Endothelial cell (in vitro differentiated cells): ENCODE measurements at places on chromosomes 12 and 14.

GRCh38 chr14:35535483-35536112 lies 1.6 kb downstream of the INSM2 start:
- DNase-seq: peak; percentile 4

GRCh38 chr12:90770861-90771260 lies 184.1 kb downstream of the CCER1 start:
- no peak for DNase-seq

DNA sequence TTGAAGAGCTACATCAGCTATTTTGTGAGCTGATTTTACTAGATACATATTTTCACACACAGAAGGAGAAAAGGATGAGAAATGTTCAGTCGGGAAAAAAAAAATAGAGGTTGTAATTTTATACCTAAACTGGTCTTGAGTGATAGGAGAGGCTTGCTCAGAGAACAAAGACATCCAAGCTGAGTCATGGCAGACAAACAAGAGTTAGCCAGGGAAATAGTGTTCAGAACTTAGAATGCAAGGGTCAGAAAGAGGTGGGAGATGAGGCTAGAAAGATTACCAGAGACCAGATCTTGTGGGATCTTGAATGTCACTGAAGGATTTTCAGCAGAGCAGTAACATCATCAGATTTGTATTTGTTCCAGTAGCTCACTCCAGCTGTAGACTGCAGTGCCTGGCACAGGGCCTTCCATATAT lies 121.9 kb upstream of the ATF1 start:
- DNase-seq: no peak

- no peak for DNase-seq
Measured at GRCh38 chr12:111196532-111196931, 172.4 kb downstream of the PHETA1 start.

- no peak for DNase-seq
Measured at GRCh38 chr14:105447651-105448640, 26.7 kb upstream of the CRIP2 start.

- DNase-seq: no peak
Measured at GRCh38 chr12:12028668-12029402, 41.9 kb upstream of the BCL2L14 start.

GRCh38 chr12:56358836-56359532 lies 923 bp downstream of the STAT2 start:
- no peak for DNase-seq

DNA sequence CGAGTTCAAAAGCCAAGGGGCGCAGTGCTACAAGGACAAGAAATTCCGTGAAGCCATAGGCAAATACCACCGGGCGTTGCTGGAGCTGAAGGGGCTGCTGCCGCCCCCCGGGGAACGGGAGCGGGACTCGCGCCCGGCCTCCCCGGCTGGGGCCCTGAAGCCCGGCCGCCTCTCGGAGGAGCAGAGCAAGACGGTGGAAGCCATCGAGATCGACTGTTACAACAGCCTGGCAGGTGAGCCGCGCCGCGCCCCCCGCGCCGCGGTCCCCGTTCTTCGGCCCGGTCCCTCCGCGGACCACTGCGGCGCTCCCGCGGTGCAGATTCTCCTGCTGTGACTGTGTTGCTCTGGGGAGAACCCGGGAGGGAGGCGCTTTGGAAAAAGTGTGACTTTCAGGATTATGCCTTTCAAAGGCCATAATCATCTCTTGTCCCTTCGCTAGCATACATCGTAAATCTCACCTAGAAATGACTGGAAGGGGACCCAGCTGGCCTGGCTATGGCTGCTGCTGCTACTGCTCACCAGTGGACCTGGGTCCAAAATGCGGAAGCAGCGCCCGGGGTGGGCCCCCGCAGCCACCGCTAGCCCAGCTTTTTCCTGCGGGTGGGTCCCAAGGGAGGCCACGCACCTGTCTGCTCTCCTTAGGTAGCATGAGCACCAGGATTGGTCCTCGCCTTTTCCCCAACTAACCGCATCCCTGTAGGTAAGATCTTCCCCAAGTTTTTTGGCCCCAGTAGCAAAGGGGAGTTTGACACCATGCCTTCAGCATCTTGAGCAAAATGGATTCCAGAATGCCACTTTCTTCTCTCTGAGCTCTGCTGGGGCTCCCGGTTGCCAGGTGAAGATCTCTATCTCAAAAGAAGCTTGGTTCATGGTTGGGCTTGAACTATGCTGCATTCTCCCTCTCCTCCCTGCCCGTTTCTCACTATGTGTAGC lies 853 bp downstream of the TTC9 start:
- DNase-seq: peak; percentile 14

DNA sequence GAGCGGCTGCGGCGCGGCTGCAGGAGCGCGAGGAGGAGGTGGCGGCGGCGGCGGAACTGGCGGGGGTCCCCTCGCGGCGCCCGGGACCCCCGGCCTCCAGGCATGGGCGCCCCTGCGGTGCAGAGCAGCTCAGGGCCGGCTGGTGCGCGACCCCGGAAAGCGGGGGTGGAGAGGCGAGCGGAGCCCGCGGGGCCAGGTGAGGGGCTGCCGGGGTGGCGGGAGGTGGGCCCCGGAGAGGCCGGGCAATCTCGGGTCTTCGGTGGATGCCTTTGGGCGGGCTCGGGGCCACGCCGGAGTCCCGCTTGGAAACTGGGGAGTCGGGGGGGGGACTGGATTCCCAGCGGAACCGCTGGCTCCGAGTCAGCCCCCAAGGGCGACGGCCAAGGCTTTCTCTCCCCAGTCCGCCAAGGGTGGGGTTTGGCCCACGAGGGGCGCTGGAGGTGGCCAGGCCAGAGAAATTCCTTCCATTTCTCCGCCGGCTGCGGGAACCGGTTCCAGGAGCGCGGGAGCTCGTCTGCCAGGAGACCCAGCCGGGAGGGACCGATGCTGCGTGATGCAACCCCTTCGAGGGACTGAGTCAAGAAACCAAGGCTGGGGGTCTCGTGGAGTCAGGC lies 13.9 kb upstream of the NR4A1 start:
- DNase-seq: no peak

- no peak for DNase-seq
Measured at GRCh38 chr12:58458102-58458501, 462.2 kb downstream of the LRIG3 start.

DNA sequence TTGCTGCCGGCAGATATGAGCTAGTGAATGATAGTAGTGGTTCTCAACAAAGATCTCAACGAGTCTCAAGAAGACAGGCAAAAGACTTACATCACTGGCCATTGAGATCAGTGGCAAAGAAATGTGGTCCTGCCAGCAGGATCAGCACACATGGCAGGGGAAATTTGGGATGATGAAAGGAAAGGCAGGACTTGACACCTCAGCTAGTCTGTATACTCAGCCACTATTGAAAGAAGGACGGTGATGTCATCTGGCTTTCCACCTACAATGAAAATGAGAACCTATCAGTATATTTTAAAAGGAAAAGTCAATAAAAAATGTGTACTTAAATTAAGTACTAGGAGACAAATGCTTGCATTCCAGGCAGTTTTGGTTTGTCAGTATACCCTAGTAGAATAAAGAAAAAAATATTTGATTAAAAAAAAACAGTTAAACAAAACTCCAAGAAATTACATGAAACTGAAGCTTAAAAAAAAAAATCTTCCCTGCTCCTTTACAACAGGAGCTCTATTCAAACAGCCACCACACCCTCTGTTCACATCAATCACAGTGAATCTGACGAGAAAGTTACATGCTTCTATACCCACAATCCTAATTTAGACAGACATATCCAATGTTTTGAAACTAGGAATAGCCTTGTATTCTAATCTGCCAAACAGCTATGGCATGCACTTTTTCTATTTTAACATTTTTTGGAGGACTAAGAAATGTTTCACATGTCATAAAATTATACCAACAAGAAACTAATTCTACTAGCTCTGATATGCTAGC lies 34.9 kb downstream of the RAD9B start:
- DNase-seq: no peak

GRCh38 chr12:116736962-116737773 lies 701 bp downstream of the SPRING1 start:
- DNase-seq: peak; percentile 37

DNA sequence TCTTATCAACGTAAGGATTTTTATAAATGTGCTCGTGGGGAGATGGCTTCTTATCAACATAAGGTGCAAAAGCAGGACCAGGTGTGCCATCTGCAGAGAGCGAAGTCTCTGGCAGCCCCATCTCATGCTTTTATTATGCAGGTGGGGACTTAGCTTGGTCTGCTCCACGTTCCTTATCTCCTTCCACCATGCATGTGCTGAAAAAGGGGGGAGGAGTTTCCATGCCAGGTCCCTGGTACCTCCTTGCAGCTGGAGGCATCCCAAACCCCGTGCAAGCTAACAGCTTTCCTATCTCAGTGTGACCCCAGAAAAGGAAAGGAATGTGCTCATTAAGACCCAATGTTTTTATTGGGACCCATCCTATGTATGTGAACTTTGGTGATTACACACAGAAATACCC lies 608.5 kb downstream of the TMEM121 start:
- DNase-seq: no peak

- no peak for DNase-seq
Measured at GRCh38 chr14:32620303-32620702, 291.2 kb downstream of the AKAP6 start.

DNA sequence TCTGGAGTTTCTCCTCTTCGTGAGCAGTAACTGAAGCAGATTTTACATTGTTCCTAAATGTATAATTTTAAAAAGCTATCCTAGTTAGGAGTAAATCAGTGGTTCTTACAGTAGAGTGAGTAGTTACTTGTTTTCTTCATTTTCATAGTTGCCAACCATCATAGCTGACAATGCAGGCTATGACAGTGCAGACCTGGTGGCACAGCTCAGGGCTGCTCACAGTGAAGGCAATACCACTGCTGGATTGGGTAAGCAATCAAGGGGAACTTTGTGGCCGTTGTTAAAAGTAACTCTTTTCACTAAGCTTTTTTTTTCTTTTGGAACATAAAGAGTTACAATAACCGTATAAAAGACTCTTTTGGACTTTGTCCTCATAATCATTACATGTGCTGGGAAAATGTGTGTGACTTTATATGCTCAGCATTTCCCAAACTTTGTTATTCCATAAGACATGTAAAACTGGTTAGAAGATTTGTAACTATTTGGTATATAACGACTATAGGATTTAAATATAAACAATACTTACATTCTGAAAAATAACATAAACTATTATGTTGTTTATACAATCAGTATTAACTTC lies 12.4 kb downstream of the LRRC10 start:
- no peak for DNase-seq

DNA sequence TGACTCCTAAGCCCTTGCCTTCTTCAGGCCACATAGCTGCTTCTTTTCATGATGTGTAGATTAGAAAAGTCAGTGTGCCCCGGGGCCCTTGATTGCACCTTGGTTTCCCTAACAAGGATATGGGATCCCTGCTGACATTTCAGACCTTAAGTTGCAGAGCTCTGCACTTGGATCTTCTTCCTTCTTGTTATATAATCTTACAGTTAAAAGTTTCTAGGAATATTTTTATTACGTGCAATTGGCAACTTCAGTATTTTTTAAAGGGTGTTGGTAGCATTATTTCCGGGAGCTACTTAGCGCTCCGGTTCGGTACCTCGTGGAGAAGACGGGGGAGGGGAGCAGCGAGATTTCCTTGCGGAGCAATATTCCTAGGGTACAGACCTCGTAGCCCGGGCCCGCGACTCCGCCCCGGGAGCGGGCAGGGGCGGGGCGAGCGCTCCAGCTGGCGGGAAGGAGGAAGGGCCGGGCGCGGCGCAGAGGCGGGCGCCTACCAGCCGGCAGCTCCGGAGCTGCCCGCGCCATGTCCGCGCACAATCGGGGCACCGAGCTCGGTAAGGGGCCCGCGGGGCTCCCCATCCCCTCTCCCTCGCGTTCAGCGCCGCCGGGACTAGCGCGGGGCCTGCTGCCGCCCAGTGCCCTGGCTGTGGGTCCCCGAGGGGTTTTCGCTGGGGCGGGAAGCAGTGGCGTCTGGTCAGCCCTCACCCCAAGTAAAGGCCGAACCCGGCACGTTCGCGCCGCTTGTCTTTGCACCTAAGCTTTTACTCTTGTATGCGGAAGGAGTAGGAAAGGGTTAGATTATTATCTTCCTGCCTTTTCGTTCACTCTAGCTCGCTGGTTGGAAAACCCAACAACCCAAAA lies at the start of gene DERA:
TSS of gene DERA (plus strand) at position 469 of the 858 bp plus-strand sequence. CDS start at position 521, 52 bp downstream.
- DNase-seq: peak; percentile 87

- DNase-seq: no peak
Measured at GRCh38 chr14:55454264-55455002, 14.0 kb upstream of the TBPL2 start.

GRCh38 chr14:56423544-56423943 lies 156.1 kb upstream of the TMEM260 start:
- DNase-seq: no peak

GRCh38 chr14:79911744-79912143 lies 299.6 kb downstream of the DIO2 start:
- no peak for DNase-seq

DNA sequence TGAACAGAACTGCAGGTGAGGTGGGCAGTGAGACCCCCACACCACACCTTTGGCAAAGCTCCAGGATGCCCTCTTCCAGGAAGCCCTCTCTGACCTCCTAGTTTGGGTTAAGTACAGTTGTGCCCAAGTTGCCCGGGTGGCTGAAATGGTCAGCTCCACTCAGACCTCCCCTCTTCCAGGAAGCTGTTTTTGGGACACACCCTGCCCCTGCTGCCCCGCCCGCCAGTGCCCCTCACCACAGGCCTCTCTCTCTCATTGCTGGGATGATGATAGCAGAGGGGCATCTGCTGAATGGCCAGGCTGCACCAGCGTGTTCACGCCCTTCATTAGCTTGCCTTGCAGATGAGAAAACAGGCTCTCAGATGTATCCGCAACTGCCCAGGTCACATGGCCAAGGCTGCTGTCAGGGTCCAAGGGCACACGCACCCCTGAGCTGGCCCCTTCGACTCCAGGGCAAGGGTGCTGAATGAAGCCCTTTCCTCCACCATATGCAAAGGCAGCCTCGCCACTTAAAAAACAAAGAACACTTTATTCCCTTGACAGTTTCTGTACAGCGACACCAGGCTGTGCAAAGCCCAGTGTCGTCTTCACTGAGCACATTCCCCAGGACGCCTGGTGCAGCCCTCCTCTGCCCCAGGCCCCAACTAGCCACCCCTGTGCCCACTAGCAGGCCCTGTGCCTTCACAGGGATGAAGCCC lies 15.5 kb downstream of the SLC25A29 start:
- no peak for DNase-seq

DNA sequence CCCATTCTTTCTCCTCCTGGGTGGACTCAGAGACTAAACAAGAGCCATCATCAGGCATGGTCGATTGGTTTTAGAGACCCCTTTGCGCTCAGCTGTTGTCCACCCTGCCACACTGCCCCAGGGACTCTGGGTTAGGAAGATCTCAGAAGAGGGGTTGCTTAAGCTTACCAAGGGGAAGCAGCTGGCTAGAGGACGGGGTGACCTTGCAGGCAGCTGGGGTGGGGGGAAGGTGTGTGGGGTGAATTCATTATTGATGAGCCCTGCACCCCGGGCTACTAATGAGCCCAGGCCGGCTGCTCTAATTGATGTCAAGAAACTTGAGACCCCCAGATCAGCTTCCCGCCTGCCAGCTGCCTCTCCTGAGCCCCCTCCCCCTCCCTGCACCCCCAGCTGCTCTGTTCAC lies 8.7 kb upstream of the ZNF385A start:
- no peak for DNase-seq

- DNase-seq: no peak
Measured at GRCh38 chr12:24060089-24060488, 110.6 kb upstream of the SOX5 start.

- DNase-seq: no peak
Measured at GRCh38 chr14:22282417-22282816, 306.6 kb downstream of the DAD1 start.
